Uterus (tissue), 4 donors: ENCODE measurements at places on chromosomes 1 and 21. TPM values are rescaled to one million over a fixed set of nuclear protein-coding genes. Genes with fewer than 3 reads are reported as not detected.

- H3K27ac ChIP-seq: no peak overlapping the region
- no peaks in the 10 kb centered on the region for H3K36me3 ChIP-seq
- no peaks in the 10 kb centered on the region for H3K4me1 ChIP-seq
- no peaks in the 10 kb centered on the region for H3K27me3 ChIP-seq
- DNase-seq: no peak
Measured at GRCh38 chr1:212797681-212798080, 6.0 kb downstream of the TATDN3 start.

DNA sequence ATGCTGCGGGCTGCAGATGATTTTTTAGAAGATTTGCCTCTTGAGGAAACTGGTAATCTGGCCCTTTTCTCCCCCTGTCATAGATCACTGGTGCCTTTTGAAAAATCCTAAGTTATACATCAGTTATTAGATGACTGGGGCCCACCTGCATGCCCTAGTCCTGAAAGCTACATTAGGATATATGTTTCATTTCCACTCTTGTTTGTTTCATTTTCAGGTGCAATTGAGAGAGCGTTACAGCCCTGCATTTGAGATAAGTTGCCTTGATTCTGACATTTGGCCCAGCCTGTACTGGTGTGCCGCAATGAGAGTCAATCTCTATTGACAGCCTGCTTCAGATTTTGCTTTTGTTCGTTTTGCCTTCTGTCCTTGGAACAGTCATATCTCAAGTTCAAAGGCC is 8.1 kb upstream of the IFI44 start:
- H3K27ac ChIP-seq: no peak overlapping the region
- H3K36me3 ChIP-seq: no peaks in the 10 kb centered on the region
- no peak for DNase-seq

DNA sequence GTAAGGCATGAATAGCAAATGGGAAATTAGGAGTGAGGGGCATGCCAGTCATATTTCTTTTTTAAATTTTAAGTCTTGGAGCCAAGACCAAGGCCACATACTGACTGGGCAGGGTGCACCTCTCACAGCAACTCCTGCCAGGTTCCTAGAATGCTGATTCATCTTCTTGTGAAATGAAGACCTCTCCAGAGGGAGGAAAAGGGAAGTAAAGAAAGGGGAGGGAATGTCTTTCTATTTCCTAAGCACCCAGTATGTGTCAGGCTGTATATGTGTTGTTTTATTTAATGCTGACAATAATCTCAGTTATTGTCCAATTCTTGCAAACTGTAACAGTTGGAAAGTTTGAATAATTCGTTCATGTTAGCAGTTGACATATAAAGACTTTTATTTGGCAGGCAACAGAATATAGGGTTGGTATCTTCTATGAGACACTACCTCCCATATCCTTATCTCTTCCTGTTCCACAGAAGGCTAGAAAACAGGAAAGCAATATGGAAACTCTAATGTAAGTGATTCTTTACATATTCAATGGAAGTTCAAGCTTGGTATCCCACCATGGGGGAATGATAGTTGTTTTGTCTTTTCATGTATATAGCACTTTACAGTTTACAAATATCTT is 259.1 kb upstream of the USP24 start:
- DNase-seq: no peak
- H3K4me1 ChIP-seq: no peaks in the 10 kb centered on the region
- H3K4me3 ChIP-seq: no peak overlapping the region
- H3K36me3 ChIP-seq: no peaks in the 10 kb centered on the region

Gene LRRC71
- 0.48 TPM for total RNA-seq

Gene NUDT4B
- total RNA-seq: 5.9 TPM

DNA sequence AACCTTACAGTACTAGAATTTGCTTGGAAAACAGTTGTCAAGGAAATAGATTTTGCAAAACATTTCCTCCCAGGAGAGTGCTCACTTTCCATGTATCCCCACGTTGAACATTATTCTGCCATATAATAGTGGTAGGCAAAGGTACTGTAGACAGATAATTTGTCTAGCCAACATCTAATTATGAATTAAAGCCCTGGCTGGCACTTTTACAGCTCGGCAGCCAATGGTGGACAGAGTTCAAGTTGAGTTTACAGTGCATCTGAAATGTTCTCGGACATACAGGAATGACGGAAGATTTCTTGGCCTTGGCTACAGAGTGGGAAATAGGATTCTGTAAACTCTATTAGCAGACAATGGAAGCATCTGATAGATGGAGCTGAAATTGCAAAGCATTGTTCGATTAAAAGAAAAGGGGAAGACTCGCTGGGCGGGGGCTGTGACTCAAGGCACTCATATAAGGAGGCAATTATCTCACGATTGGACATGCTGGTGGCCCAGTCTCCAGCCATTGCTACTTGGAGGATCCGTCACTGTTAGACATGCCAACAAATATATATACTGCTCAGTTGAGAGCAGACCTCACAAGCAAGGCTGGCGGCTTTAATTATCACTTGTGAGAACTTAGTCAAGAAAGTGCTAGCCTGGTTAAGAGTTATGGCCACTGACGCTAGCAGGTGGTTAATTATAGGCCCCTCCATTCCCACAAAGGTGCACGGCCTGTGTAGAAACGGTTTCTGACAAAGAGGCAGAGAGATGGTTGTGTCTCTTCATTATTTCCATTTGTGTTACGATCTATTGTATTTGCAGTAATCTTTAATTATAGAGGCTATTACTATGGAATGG is 48.0 kb downstream of the MAN1C1 start:
- no peaks in the 10 kb centered on the region for H3K27me3 ChIP-seq
- DNase-seq: no peak
- H3K36me3 ChIP-seq: no peaks in the 10 kb centered on the region
- no peaks in the 10 kb centered on the region for H3K4me1 ChIP-seq
- H3K4me3 ChIP-seq: no peak overlapping the region

GRCh38 chr1:92404661-92405060 is 82.1 kb downstream of the GFI1 start:
- H3K36me3 ChIP-seq: no peaks in the 10 kb centered on the region
- no peak for DNase-seq
- H3K4me3 ChIP-seq: no peak overlapping the region

- H3K27me3 ChIP-seq: no peaks in the 10 kb centered on the region
- no peak overlapping the region for H3K27ac ChIP-seq
- H3K4me1 ChIP-seq: no peaks in the 10 kb centered on the region
- DNase-seq: no peak
Measured at GRCh38 chr1:175871647-175872046, 128.3 kb upstream of the TNR start.

DNA sequence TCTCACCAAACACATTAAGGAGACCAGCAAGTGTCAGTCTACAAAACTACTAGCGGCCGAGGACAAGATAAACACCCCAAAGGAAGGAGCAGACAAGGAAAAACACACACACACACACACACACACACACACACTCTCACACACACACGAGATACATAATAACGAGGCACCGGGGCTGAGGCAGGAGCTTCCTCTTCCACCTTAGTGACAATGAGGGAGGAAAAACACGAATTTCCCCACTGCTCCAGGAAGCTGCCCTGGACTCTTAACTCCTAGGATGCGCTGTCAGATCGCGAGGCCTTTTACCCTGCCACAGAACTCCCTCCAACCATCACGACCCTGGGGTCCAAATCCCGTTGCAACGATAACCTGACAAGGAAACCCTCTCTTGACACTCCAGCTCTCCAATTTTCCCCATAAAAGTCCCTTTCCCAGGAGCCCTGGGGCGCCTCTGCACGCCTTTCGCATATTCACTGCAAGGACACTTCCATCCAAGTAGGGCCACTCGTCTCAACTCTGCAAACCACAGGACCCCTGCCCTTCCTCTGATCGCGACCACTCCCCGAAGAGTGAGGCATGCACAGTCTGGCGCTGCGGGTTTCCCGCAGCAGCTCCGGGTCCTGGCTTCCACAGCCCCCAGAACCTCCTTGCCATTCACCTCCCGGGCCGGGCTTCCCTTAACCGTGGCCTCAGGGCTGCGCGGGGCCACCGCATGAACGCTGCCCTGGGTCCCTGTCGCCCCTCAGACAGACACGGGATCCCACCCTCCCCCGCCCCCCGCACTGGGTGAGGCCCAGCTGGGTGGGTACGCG is 581 bp downstream of the ETV3 start:
- H3K36me3 ChIP-seq: no peaks in the 10 kb centered on the region
- H3K4me1 ChIP-seq: peaks cover 10% of the 10 kb centered on the region
- DNase-seq: no peak
- peak overlapping the region; percentile 97 for H3K27ac ChIP-seq
- H3K27me3 ChIP-seq: no peaks in the 10 kb centered on the region
- peak overlapping the region; percentile 100 for H3K4me3 ChIP-seq

- no peak overlapping the region for H3K4me3 ChIP-seq
- no peak overlapping the region for H3K27ac ChIP-seq
- peaks cover 6% of the 10 kb centered on the region for H3K4me1 ChIP-seq
- H3K27me3 ChIP-seq: no peaks in the 10 kb centered on the region
- no peak for DNase-seq
Measured at GRCh38 chr1:42454403-42454802, 1.4 kb downstream of the ZMYND12 start.

Gene SPATA45
- total RNA-seq: not detected

DNA sequence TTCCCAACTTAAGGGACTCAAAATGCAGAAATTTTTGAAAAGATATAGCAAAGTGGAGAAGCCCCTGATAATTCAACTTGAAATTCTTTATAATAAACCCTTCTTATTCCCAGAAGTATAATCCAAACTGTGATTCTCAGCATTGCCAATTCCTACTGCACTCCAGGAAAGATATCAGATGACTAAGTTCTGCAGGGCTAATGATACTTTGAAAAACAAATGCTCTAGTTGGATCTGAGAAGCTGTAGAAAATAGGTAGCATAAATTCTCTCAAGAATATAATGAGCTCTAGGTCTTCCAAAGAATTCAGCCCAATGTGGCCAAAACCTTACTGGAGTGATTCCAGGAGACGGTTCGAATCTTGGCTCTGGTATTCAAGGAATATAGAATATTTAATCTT is 294.0 kb upstream of the PTBP2 start:
- no peak overlapping the region for H3K27ac ChIP-seq
- no peak for DNase-seq
- H3K4me1 ChIP-seq: no peaks in the 10 kb centered on the region

DNA sequence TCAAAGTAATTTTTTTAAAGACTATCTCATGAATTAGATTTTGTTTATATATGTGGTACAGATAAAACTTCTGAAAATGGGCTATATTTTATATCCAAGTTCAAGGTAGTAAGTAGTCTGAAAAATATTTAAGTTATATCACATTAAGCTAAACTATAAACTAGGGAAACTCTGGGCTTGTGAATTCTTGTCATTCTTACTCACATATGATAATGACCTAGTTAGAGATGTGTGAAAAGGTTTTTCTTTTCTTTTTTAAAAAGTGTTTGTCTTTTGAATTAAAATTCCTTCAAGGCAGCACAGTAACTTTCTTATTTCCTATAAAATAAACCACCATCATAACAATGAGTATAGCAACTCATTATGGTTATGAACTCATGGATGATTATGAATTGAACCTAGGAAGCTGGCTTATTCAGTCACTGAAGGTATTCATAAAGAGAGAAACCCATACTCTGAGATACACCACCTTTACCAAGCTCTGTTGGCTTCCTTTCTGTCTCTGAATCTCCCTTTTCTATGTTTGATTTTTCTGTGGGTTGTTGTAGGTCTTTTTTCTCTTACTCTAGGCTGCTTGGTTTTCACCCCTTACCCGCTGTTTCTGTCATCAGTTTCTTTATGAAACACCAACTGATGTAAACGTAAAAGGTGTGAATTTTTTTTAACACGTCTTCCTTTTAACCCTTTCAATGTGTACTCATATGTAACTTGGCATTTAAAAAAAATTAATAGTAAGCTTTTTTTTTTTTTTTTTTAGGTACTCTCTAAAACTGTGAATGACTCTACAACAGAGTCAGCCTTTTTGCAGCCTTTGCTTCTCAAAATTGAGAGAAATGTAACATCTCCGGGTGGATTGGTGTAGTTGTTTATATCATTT is 25.2 kb downstream of the IL12RB2 start:
- DNase-seq: no peak
- H3K27ac ChIP-seq: no peak overlapping the region
- no peaks in the 10 kb centered on the region for H3K36me3 ChIP-seq
- H3K27me3 ChIP-seq: no peaks in the 10 kb centered on the region
- H3K4me3 ChIP-seq: no peak overlapping the region
- no peaks in the 10 kb centered on the region for H3K4me1 ChIP-seq

GRCh38 chr1:9371391-9371935 is 78.8 kb downstream of the SPSB1 start:
- peak overlapping the region; percentile 94 for H3K27ac ChIP-seq
- DNase-seq: peak; percentile 85
- no peaks in the 10 kb centered on the region for H3K27me3 ChIP-seq
- no peaks in the 10 kb centered on the region for H3K36me3 ChIP-seq
- peaks cover 8% of the 10 kb centered on the region for H3K4me1 ChIP-seq

Gene ACAP3
- 11.2 TPM for total RNA-seq

- no peak for DNase-seq
- H3K36me3 ChIP-seq: no peaks in the 10 kb centered on the region
- H3K27me3 ChIP-seq: no peaks in the 10 kb centered on the region
Measured at GRCh38 chr1:202164271-202165037, 4.1 kb upstream of the PTPN7 start.

Gene ORC1
- total RNA-seq: 0.26 TPM

- H3K36me3 ChIP-seq: no peaks in the 10 kb centered on the region
- no peaks in the 10 kb centered on the region for H3K27me3 ChIP-seq
- H3K4me1 ChIP-seq: no peaks in the 10 kb centered on the region
- no peak overlapping the region for H3K4me3 ChIP-seq
Measured at GRCh38 chr1:72827278-72827677, 544.9 kb upstream of the NEGR1 start.

Gene FMO2
- total RNA-seq: 12.0 TPM

Gene CHRM3
- total RNA-seq: 8.3 TPM

Gene WDTC1
- 5.6 TPM for total RNA-seq

Gene CLCNKA
- total RNA-seq: not detected

- no peaks in the 10 kb centered on the region for H3K36me3 ChIP-seq
- H3K4me1 ChIP-seq: peaks cover 13% of the 10 kb centered on the region
- H3K27ac ChIP-seq: peak overlapping the region; percentile 46
- H3K27me3 ChIP-seq: no peaks in the 10 kb centered on the region
- peak overlapping the region; percentile 42 for H3K4me3 ChIP-seq
Measured at GRCh38 chr1:41661428-41662060, 177.1 kb upstream of the EDN2 start.

DNA sequence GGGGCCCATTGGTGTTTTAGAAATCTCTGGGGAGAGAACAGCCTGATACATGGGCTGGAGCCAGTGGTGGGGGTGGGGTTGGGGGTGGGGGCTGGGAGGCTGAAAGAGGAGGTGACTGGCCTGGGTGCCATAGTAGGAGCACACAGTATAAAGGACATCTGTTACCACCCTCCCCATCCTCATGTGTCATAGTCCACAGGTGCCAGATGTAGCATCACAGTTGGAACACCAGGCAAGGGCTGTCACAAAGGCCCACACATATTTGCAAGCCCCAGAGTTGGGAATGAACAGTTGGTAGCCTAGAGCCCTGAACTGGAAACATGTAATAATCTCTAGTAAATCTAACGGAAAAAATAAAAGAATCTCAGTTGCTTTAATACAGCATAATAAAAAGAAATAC is 55.1 kb upstream of the CR2 start:
- H3K4me1 ChIP-seq: no peaks in the 10 kb centered on the region
- no peak overlapping the region for H3K27ac ChIP-seq
- no peak for DNase-seq
- H3K36me3 ChIP-seq: no peaks in the 10 kb centered on the region

GRCh38 chr21:26491663-26492062 is 81.4 kb downstream of the CYYR1 start:
- no peaks in the 10 kb centered on the region for H3K27me3 ChIP-seq
- H3K36me3 ChIP-seq: no peaks in the 10 kb centered on the region
- no peak overlapping the region for H3K4me3 ChIP-seq
- H3K27ac ChIP-seq: no peak overlapping the region
- DNase-seq: no peak

- H3K27ac ChIP-seq: no peak overlapping the region
- no peak overlapping the region for H3K4me3 ChIP-seq
- H3K4me1 ChIP-seq: no peaks in the 10 kb centered on the region
- H3K27me3 ChIP-seq: no peaks in the 10 kb centered on the region
- DNase-seq: no peak
Measured at GRCh38 chr1:64212031-64212430, 8.6 kb downstream of the UBE2U start.
